NCI-H446 (cell line): ENCODE measurements at places on chromosomes 4 and X.
A peak's percentile ranks its signal among the peaks of the same experiment; 100 is the strongest.

DNA sequence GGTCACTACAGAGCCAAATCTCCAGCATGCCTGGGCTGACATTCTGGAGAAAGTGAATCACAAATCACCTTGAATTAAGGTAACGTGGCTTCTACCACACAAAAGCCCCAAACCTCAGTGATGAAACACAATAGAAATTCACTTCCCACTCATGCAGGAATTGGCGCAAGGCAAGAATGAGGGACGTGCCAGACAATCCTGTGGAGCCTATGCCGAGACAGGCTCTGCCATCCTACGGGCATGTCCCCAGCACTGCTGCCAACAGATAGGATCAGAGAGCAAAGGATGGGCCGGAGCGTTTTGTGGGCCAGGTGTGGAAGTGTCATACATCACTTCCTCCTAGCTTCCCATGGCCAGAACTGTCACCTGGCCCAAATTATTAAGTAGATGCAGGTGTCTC is 118.0 kb downstream of the IRF2 start:
- DNase-seq, result no peak

DNA sequence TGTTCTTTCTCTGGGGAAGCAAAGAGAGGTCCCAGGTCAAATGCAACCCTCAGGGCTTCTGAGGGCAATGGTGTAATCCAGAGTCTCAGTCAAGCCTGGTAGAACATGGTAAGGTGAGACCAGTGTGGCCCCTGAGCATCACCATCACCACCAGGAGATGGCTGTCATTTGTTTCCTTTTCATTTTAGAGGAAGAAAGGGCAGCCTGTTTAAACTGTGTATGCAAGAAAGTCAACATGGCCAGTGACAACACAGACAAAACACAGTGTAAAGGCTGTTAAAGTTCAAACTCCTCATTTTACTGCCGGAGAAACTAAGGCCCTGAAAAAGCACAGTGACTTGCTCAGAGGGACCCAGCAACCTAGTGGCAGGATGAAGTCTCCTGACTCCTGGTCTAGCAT is 2.0 kb upstream of the EDA start:
- no peak for DNase-seq

GRCh38 chr4:62360156-62360545 is 1160.0 kb downstream of the ADGRL3 start:
- no peak for DNase-seq

DNA sequence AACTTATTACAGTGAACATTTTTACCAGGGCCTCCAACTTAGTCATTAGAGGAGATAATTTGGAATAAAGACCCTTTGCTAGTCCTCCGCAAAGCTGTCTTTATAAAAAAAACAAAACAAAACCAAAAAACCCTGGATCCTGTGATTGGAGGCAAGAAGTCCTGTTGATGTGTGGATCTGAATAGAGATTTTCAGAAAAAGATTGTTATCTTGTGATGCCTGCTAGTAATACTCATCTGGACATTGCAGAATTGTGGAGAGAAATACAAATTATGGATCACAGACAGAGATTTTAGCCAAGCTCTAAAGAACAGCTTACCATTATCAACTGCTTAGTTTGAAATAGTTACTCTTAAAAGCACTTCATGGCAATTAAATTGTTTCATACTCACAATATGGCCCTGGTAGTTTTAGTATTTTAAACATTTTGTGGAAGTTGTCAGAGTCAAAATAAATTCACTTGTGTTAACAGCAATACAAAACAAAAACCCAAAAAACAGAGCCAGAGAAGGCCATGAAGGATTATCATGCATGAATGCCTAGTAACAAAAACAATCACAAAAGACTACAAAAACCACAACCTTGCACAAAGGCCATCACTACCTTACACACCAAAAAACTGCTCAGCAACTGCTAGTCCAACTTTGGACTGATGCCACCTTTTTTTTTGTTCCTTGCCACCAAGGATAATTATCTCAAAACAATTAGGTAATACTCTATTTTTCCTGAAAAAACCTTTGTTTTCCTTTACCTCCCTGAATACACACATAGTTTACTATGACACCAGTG is 514.5 kb upstream of the SLIT2 start:
- DNase-seq, result no peak

- no peak for DNase-seq
Measured at GRCh38 chrX:112889400-112889799, 48.8 kb upstream of the AMOT start.

- no peak for DNase-seq
Measured at GRCh38 chr4:1202526-1203011, 30.2 kb upstream of the SPON2 start.

- DNase-seq, result no peak
Measured at GRCh38 chr4:137738375-137738990, 206.2 kb upstream of the PCDH18 start.

GRCh38 chr4:72663828-72664227 is 94.8 kb upstream of the ADAMTS3 start:
- DNase-seq, result no peak

GRCh38 chr4:131337936-131338335 is 1811.2 kb upstream of the PCDH10 start:
- peak; percentile 81 for DNase-seq

GRCh38 chrX:21705225-21705624 is 47.1 kb upstream of the KLHL34 start:
- DNase-seq, result no peak

DNA sequence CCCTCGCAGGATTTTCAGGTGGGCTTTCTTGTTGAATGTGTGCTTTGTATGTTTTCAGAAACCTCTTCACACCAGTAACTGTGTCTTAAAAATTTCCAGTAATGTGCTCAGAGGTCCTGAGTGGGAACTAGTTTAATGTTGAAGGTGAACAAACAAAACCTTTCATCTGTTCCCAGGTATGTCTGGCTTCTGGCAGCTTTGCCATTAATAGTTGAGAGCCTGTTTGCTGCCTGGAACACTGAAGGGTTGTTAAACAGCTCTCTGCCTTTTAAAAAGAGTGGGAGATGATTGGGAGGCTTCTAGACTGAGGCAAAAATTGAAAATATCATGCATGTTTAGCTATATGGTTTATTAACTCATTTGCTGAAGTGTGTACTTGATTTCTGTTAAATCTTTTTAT is 161.2 kb upstream of the AGTR2 start:
- no peak for DNase-seq

DNA sequence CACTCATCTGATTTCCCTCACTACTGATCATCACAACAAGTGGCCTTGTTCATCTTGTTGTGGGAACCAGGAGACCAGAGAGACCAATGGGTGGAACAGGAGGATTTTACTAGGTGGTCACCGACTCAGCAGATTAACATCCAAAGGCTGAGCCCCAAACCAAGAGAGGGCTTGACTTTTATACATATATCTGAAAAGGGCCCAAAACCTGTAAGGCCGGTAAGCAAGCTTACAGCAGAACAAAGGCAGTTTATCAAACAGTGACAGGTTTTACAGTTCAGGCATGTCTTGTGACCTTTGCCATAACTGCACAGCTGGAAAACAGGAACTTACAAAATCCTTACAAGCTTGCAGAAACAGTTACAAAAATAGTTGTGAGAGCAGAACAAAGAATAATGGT is 195.9 kb downstream of the OR13H1 start:
- DNase-seq, result no peak

DNA sequence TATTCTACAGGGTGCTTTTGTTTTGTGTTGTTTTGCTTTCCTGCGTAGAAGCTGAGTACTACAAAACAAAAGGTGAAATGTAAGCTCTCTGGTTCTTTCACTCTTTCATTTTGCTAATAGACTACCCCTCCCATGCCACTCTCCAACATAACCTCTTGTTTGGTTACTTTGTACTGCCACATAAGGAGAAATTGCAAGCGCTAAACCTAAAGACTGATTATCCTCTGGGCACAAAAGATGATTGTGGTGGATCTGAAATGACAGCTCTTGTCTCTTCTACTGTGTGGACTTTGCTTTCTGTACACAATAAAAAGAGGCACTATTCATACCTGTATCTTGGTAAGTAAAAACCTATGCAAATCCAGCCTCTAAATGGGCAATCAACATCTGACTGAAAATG is 5.3 kb downstream of the MBNL3 start:
- no peak for DNase-seq

DNA sequence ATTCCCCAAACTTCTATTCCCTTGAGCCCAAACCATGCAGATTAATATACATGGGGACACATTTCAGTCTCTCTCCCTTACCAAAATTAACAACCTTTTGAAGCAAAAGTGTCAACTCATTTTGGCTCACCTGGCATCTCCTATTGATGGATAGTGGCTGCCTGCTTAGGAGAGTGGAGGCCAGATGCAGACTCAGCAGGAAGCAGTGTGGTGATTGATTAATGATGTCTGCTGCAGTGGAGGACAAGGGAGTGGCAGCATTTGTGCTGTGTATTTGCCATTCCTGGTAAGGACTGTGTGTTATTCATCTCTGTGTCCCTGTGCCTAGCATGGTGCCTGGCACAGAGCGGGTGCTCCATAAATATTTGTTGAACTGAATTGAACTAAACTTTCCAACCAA is 590.1 kb downstream of the RAB28 start:
- DNase-seq, result no peak

DNA sequence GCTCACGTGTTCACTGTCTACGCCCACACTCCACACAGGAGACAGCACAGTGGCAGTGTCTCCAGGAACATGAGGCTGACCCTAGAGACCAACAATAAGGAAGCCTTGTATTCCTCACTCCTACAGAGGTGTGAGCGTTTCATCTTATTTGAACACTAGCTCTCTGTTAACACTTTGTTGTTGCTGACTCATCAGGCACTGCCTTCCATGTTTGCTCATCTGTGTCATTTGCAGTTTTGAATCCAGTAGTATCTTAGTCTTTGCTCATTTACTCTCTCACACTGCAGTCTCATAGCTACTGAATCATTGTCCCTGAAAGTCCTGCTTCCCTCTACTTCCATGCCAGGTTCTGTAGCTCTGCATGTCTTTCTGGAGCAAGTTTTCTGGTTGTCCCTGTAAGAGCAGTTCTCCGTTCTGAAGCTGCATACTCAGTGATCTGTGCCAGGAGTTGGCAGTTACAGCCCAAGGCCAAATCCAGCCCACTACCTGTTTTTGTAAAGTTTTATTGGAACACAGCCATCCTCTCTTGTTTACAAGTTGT is 80.3 kb upstream of the DCLK2 start:
- no peak for DNase-seq

- no peak for DNase-seq
Measured at GRCh38 chr4:20028645-20029044, 223.1 kb upstream of the SLIT2 start.

- no peak for DNase-seq
Measured at GRCh38 chrX:30892591-30892990, 3.5 kb upstream of the TAB3 start.

- DNase-seq, result no peak
Measured at GRCh38 chr4:139311909-139312308, 9.6 kb upstream of the NDUFC1 start.

DNA sequence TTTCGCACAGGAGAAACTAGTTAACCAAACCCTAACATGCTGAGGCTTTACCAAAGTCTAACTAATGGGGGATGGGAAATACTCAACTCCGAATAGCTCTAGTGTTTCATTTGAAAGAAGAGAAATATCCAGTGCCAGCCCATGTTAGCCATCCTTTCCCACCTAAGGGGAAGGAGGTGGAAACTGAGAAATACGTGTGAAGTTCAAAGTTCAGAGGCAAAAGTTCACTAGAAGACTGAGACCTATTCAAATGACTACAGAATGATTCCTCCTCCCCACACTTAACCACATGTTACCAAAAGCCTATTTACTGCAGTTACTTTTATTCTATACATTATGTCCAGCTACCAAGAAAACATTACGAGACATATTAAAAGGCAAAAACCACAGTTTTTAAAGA is 106.3 kb downstream of the CENPC start:
- no peak for DNase-seq

DNA sequence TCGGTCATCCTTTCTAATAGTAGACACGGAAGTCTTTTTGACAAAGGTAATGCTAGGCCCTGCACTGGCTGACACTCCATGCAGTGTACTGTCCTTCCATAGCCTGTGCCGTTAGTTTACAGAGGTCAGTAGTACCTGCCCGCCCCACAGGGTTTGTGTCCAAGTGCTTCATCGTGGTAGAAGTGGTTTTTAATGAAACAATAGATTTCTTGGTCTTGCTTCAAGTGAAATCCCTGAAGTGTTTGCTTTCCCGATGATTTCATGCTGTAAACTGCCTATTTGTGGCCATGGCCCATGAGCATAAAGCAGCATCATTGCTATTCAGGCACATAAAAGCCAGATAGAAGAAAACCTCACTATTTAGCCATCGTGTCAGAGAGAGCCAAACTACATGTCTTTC is 139.3 kb downstream of the GPR143 start:
- DNase-seq, result no peak

- DNase-seq, result peak; percentile 42
Measured at GRCh38 chr4:153750197-153750817, 9.5 kb downstream of the RNF175 start.

- DNase-seq, result peak; percentile 5
Measured at GRCh38 chrX:63506320-63506719, 155.2 kb upstream of the SPIN4 start.

- no peak for DNase-seq
Measured at GRCh38 chr4:153464068-153464467, 2.1 kb upstream of the TMEM131L start.

DNA sequence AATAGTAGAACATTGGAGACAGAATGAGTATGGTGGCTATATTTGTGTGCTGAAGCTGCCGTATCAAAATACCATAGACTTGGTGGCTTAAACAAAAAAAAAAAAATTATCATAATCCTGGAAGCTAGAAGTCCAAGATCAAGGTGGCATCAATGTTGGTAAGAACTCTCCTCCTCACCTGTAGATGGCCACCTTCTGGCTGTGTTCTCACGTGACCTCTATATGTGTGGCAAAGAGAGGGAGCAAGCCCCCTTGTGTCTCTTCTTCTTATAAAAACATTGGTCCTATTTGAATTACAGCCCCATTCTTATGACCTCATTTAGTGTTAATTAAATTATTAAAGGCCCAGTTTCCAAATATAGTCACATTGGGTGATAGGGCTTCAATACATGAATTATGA is 1640.9 kb upstream of the PCDH7 start:
- no peak for DNase-seq

GRCh38 chr4:33161202-33161601 is 2441.0 kb downstream of the PCDH7 start:
- no peak for DNase-seq

DNA sequence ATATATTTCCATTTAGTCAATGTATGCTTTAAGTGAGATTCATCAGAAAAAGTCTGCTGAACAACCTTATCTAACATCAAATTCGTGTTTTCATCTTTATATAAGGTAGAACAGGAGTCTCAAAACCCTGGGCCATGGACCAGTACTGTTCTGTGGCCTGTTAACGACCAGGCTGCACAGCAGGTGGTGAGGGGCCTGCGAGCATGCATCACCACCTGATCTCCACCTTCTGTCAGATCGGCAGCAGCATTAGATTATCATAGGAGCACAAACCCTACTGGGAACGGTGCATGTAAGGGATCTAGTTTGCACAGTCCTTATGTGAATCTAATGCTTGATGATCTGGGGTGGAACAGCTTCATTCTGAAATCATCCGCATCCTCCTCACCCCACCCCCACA is 3.2 kb downstream of the CTSO start:
- no peak for DNase-seq

GRCh38 chrX:148854306-148854705 is 353.9 kb downstream of the AFF2 start:
- DNase-seq, result no peak

GRCh38 chr4:150217192-150217591 is 138.9 kb downstream of the DCLK2 start:
- DNase-seq, result peak; percentile 39
